Substantia nigra (tissue), 51 donors: ENCODE measurements at places on chromosomes 16 and 17.

GRCh38 chr16:78415013-78415412, 315.6 kb downstream of the WWOX start:
- no peak for DNase-seq

DNA sequence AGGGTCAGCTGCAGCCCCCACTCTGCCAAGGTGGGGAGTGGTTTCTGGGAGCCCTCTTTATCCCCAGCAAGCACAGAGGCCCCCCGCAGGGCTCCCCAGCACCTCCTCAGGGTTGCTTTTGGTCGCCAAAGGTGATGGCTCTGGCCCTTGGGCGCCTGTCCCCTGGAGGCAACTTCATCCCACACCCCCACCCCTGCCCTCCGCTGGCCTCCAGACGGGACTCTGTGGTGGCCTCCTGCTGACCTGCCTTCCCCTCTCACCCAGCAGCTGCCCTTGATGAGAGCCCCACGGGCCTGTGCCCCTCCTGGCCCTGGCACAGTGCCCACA, 7.8 kb upstream of the RHOT2 start:
- no peak for DNase-seq

GRCh38 chr16:84660973-84661372, 12.7 kb downstream of the KLHL36 start:
- DNase-seq = no peak

DNA sequence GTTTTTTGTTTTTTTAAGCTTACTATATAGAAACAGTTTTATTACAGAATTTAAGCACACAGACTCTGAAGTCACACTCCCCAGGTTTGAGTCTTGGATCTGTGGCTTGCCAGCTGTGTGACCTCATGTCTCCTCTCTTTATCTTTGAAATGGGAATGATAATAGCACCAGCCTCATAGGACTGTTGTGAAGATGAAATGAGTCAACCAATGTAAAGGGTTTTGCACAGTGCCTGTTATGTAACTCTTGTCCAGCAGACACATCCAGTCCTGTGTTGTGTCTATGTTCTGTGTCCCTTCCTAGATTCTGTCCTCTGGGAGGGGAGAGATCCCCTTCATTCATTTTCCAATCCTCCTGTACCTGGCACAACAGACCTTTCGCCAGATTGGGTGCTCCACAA, 3.1 kb upstream of the CPD start:
- no peak for DNase-seq

- DNase-seq = no peak
Measured at GRCh38 chr16:85662482-85662812, 26.3 kb downstream of the GINS2 start.
